Activated CD8-positive, alpha-beta T cell treated with anti-CD3 and anti-CD28 coated beads for 36 hours (primary cell): ENCODE measurements at places on chromosomes 3 and 15. TPM values are rescaled to one million over a fixed set of nuclear protein-coding genes. Genes with fewer than 3 reads are reported as not detected.

- no peak for DNase-seq
Observed at GRCh38 chr3:124178531-124178930, 186.6 kb upstream of the ROPN1 start.

DNA sequence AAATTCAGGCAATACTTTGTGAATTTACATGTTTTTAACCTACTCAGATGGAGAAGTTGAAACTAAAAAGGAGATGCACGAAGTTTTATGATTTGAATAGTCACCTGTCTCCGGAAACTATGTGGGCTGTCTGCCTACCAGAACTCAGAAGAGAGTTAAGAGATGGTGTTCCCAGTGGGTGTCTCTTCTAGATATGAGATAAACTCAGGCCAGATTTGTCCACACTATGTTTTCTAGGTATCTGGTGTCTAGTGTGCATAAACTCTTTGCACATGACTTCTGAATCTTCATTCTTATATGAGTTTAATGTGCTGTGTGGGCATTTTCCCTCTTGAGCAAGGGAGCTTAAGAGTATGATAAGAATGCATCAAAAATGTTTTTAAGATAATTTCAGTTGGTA lies 222.8 kb downstream of the FOXP1 start:
- no peak for DNase-seq

GRCh38 chr15:101275018-101275417 lies 2.3 kb downstream of the SELENOS start:
- DNase-seq = no peak

DNA sequence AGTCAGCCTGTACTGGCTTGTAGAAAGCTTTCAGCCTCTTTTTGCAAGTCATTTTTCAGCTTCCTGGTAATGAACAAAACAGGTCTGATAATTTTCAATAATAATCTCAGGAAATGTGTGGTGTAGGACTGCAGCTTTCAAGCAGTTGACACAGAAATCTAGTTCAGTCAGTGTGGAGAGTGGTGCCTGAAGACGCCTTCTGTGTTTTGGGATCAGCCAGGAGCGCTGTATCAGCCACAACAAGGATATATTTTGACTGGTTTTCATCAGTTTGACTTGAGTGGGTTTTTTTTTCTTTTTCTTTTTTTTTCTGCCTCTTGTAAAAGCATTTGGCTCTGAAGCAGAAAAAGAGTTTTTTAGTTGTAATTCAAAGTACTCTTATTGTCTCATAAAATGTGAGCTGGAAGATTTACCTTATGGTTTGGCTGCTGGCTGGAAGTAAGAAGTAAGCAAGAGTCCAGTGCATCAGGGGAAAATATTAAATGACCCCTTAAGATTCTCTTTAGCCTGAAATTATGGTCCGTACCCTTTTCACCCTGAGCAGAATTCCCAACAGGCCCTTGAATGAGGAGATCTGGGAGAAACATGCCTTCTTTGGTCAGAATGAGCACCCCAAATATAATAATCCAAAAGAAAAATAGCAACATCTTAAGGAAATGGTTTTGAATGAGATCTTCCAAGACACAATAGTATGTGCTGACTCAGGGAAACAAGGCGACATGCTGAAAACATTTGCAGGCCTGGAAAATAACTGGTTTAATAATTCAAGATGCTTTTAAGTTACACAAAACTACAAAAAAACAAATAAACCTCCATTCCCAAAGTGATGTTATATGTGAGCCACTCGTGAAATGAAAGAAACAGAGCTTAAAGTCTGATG lies 332.7 kb upstream of the ADAMTS9 start:
- no peak for DNase-seq

DNA sequence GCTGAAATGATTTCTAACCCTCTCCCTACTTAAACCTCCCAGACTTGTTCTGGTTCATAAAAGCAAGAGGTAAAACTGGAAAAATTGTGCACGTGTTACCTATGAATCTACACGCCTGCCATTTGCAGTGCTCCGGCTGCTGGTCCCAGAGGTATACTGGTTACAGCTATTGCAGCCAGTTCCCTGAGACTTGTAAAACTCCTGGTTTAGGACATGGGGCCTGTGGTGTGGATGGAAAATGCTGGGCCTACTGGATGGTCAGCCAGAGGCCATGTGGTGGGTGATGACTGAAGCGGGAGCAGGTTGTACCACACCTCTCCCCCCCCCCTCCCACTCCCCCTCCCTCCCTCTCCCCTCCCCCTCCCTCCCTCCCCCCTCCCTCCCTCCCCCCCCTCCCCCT lies 45.0 kb downstream of the SENP2 start:
- no peak for DNase-seq

DNA sequence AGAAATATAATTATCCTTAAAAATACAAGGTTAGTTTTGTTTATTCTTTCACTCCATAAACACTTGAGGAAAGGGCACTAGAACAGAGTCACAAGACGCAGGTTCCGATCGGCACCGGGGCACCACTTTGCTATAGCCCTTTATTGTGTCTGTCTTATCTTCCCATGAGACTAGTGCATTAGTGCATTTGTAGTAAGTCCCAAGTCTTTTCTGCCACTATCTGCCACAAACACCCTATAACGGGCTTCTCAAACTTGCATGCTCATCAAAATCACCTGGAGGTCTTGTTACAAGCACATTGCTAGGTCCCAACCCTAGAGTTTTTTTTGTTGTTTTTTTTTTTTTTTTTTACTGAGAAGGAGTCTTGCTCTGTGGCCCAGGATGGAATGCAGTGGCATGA lies 213.1 kb downstream of the FOXP1 start:
- DNase-seq = no peak

DNA sequence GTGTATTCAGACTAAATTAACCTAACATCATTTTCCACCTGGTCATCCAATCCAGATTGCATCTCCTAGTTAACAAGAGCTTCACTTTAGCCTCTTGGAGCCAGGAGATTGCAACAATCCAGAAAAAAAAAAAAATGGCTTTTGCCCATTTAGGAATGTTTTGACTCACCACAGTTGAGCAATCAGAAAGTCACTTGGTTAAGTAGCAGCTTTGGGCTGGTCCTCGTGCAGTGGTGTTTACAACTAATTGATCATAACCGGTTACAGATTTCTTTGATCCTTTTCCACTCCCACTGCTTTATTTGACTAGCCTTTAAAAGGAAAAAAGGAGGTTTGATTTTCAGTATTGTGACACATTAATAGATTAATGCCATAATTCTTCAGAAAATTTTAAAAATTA lies 688.8 kb upstream of the CCDC54 start:
- DNase-seq = no peak

GRCh38 chr3:42518800-42519567 lies 16.5 kb downstream of the VIPR1 start:
- peak; percentile 74 for DNase-seq

The LRRC31 gene
- total RNA-seq = not detected

The CPNE9 gene
- total RNA-seq = not detected

The DOCK3 gene
- total RNA-seq = 4.2 TPM

The TRPM7 gene
- 38.2 TPM for total RNA-seq

The CPLX3 gene
- total RNA-seq = not detected
